CD4-positive, alpha-beta T cell (primary cell): ENCODE measurements at places on chromosomes 1 and 21. TPM values are rescaled to one million over a fixed set of nuclear protein-coding genes. Genes with fewer than 3 reads are reported as not detected.

Gene KDM1A
- total RNA-seq, result 42.4 TPM

Gene ASTN1
- total RNA-seq, result not detected

Gene MRPL24
- total RNA-seq, result 11.9 TPM

Gene C4BPA
- total RNA-seq, result not detected

Gene KRTAP7-1
- not detected for total RNA-seq

Gene KCND3
- total RNA-seq, result 0.05 TPM

Gene CACNA1S
- total RNA-seq, result not detected

Gene GJB3
- not detected for total RNA-seq

GRCh38 chr1:157096881-157097280, 2.7 kb downstream of the ETV3L start:
- DNase-seq, result no peak
- no peak overlapping the region for H3K4me3 ChIP-seq
- H3K36me3 ChIP-seq, result no peaks in the 10 kb centered on the region
- H3K27ac ChIP-seq, result no peak overlapping the region

DNA sequence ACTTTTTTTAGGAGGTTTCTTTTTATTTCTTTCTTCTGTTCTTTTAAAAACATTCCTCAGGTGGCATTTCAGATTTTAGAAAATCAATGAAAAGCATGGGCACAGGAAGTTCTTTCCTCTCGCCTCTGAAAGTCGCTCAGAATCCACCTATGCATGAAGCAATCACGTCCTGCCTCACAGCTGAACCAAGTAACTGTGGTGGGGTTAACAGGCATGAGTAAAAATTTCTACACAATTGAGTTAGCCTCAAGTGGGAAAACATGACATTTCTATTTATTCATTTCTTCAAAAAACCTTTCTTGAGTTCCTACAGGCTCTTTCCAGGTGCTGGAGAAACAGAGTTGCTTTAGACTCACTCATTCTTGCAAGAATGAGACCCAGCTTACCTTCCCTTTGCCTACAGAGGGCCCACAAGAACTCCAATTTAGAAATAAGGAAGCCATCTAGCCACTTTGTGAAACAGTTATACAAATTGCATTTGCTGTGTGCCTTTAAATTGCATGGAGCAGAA, 508.9 kb upstream of the PKN2 start:
- no peaks in the 10 kb centered on the region for H3K4me1 ChIP-seq
- H3K27me3 ChIP-seq, result peaks cover 3% of the 10 kb centered on the region
- DNase-seq, result no peak

- DNase-seq, result no peak
Observed at GRCh38 chr1:204322339-204322868, 37.3 kb downstream of the PLEKHA6 start.

DNA sequence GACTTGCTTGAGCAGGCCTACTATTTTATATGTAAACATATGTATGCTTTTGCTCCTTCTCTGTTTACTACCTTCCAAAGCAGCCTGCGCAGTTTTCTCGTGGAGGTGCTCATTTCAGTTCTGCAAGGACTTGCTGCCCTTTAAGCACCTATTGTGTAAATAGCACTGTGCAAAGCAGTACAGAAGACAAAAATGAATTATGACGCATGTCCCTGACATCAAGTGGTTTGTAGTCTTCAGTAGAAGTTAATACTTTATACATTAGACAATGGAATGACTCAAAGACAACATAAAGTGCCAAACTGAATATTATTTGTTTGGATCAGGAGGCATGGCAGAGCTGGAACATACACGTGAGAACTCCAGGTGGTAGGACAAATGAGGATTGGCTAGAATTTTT, 611.7 kb downstream of the LMO4 start:
- no peaks in the 10 kb centered on the region for H3K36me3 ChIP-seq
- H3K27ac ChIP-seq, result no peak overlapping the region
- no peak overlapping the region for H3K4me3 ChIP-seq
- no peaks in the 10 kb centered on the region for H3K27me3 ChIP-seq
- H3K4me1 ChIP-seq, result no peaks in the 10 kb centered on the region
- no peak for DNase-seq

GRCh38 chr1:212514056-212514614, 81.4 kb downstream of the NENF start:
- H3K36me3 ChIP-seq, result no peaks in the 10 kb centered on the region
- peaks cover 12% of the 10 kb centered on the region for H3K4me1 ChIP-seq
- no peak overlapping the region for H3K27ac ChIP-seq

DNA sequence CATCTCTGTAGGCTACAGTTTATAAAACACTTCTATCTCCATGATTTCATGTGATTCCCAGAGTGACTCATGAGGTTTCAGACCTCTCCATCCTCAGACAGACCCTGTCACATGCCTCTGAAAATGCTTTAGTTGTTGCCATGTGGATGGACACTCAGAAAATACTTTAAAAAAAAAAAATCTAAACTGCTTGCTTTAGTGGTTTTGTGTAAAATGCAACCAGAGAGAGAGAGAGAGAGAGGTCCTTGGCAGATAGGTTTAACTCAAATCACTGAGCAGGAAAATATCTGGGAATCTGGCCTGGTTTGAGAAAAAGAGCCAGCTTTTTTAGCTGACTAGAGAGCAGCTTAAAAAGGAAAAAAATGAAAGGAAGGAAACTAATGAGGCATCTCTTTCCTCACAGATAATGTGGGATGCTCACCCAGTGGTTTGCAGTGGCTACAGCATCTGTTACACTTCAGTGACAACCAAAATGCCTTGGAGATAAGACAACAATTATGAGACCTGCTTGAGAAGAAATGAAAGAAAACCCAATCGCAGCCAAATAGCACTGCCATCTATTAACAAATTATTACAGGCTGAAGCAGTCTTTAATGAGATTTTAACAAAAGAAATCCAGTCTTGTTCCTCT, 54.6 kb upstream of the SYT14 start:
- no peak overlapping the region for H3K27ac ChIP-seq
- H3K36me3 ChIP-seq, result no peaks in the 10 kb centered on the region
- peaks cover 6% of the 10 kb centered on the region for H3K27me3 ChIP-seq
- no peak for DNase-seq
- H3K4me1 ChIP-seq, result no peaks in the 10 kb centered on the region

GRCh38 chr1:83800066-83800465, 198.9 kb downstream of the TTLL7 start:
- no peaks in the 10 kb centered on the region for H3K36me3 ChIP-seq
- H3K4me1 ChIP-seq, result no peaks in the 10 kb centered on the region
- no peak overlapping the region for H3K27ac ChIP-seq
- H3K27me3 ChIP-seq, result no peaks in the 10 kb centered on the region
- no peak for DNase-seq

- H3K4me1 ChIP-seq, result no peaks in the 10 kb centered on the region
- no peaks in the 10 kb centered on the region for H3K36me3 ChIP-seq
- H3K4me3 ChIP-seq, result no peak overlapping the region
- peaks cover 34% of the 10 kb centered on the region for H3K27me3 ChIP-seq
- H3K27ac ChIP-seq, result no peak overlapping the region
Observed at GRCh38 chr21:43275421-43276211, 106.8 kb downstream of the CRYAA start.

DNA sequence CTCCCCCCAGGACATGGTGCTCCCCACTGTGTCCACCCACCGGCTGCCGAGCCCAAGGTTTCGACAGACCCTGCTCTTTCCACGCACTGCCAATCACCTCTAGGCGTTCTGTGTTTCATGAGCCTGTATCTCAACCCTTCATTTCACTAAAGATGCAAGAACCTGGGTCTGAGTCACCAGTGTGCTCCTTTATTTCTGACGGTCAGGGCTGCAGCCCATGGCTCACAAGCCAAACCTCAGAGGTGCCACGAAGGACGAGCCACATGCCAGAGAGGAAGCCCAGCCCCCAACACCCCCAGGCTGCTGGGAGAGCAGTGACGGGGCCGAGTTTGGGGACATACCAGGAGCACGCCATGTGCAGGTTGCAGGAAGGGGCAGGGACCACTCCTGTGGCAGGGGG, 79.2 kb upstream of the ARHGEF16 start:
- no peaks in the 10 kb centered on the region for H3K36me3 ChIP-seq
- H3K27ac ChIP-seq, result no peak overlapping the region
- H3K4me1 ChIP-seq, result peaks cover 21% of the 10 kb centered on the region

DNA sequence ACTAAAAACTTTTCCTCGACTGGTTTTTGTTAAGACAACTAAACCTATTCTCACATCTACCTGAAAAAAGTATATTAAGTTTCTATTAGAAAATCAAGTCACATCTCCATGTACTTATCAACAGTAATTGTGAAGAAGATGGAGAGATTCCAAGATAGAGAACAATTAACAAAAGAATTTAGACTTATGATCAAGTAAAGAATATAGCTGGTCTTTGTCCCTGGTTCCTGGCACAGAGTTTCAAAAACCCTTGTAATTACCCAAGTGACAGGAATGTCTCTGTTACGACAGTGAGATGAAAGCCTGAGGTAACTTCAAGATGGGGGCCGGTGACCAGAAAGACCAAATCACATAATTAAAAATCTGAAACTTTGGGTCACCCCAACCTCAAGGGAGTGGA, 91.6 kb downstream of the ASH1L start:
- no peaks in the 10 kb centered on the region for H3K27me3 ChIP-seq
- peaks cover 30% of the 10 kb centered on the region for H3K36me3 ChIP-seq
- no peaks in the 10 kb centered on the region for H3K4me1 ChIP-seq

DNA sequence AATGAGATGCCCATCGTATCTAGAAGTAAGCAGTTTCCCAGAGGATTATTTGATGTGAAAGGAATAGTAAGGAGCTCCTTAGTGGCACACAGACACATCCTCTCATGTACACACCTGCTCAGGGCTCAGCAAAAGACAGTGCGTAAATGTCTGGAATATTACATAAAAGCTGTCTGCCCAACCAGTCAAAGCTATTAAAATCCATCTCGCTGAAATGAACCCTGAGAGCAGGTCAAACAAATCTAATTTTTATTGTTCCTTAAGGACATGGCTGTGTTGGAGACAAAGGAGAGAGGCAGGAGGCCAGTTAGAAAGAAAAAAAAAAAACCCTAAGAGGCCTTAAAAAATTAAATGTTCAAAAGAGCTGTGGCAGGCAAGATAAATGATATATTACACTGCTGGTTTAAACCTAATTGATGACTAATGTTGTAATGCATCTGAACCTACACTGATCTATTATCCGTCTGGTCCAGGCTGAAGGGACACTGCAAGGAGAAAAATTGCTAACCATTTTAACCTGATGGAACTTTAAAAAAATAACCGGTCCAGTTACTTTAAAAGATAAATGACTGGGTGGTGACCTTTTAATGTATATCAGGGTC, 58.5 kb upstream of the FGGY start:
- H3K36me3 ChIP-seq, result no peaks in the 10 kb centered on the region
- no peak overlapping the region for H3K4me3 ChIP-seq
- H3K27me3 ChIP-seq, result no peaks in the 10 kb centered on the region
- H3K27ac ChIP-seq, result no peak overlapping the region

DNA sequence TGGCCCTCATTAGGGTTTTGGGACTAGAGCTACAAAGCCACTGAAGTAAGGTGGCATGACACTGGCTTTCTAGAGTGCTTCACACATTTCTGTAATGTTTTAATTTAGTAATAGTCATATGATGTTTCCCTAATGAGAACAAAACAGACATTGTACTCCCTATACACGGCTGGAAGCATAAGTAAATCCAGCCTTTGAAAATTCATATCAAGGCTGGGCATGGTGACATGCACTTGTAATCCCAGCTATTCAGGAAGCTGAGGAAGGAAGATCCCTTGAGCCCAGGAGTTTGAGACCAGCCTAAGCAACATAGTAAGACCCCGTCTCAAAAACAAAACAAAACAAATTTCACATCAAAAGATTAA, 7.4 kb downstream of the USP48 start:
- peaks cover 50% of the 10 kb centered on the region for H3K4me1 ChIP-seq
- peaks cover 3% of the 10 kb centered on the region for H3K36me3 ChIP-seq
- no peak overlapping the region for H3K4me3 ChIP-seq
- H3K27ac ChIP-seq, result no peak overlapping the region
- no peak for DNase-seq
- no peaks in the 10 kb centered on the region for H3K27me3 ChIP-seq

DNA sequence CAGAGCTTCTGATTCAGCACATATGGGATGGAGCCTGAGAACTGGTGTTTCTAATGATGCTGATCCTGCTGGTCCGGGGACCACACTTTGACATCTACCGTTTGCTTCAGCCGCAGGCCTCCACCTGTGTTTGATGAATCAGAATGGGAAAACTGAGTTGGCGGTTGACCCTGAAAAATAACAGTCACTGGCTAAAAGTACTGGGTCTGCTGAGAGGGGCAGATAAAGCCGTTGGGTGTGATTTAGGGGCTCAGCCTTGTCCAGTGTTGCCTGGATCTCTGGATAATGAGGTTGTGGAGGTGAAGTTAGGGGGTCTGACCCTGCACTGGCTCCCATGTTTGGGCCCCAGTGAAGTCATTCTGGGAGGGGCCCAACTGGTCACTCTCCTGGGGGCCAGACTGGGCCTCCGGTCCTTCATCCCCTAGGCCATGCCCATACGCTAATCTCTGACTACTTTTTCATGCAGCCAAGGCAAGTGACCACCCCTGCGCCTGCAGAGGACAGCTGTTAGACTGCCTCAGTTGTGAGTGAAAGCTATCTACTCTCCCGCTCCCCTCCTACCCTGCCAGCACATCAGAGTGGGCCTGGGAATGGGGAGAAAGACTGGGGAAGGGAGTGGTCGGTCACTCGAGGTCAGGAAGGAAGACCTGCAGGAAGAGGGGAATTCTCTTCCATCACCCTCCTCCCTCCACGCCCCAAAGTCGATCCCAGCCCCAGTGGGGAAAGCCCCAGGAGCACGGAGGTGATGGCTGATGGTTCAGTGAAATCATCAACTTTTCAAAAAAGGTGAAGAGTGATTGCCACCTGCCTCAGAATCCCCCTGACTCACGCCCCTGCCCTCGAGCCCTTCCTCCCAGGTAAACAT, 27.7 kb downstream of the VASH2 start:
- H3K36me3 ChIP-seq, result no peaks in the 10 kb centered on the region
- no peak overlapping the region for H3K27ac ChIP-seq
- no peak for DNase-seq
- H3K27me3 ChIP-seq, result no peaks in the 10 kb centered on the region
- H3K4me3 ChIP-seq, result no peak overlapping the region

DNA sequence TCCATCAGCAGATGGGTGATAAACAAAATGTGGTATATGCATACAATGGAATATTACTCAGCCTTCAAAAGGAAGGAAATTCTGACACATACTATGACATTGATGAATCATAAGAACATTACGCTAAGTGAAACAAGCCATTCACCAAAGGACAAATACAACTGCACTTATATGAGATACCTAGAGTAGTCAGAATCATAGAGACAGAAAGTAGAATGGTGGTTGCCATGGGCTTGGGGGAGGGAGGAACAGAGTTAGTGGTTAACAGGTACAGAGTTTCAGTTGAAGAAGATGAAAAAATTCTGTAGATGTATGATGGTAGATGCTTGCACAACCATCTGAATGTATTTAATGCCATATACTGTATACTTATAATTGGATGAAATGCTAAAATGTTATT, 39.1 kb upstream of the KCNK2 start:
- no peak overlapping the region for H3K27ac ChIP-seq
- H3K27me3 ChIP-seq, result no peaks in the 10 kb centered on the region
- H3K36me3 ChIP-seq, result no peaks in the 10 kb centered on the region
- DNase-seq, result no peak

GRCh38 chr1:81717230-81717629, 83.5 kb upstream of the ADGRL2 start:
- no peaks in the 10 kb centered on the region for H3K36me3 ChIP-seq
- H3K27ac ChIP-seq, result no peak overlapping the region
- no peaks in the 10 kb centered on the region for H3K4me1 ChIP-seq
- H3K4me3 ChIP-seq, result no peak overlapping the region
- no peaks in the 10 kb centered on the region for H3K27me3 ChIP-seq
